Activated effector memory CD4-positive, alpha-beta T cell treated with Interleukin-2 at 50 U/mL for 16 hours (primary cell): ENCODE measurements at places on chromosomes 2 and 18.
A peak's percentile ranks its signal among the peaks of the same experiment; 100 is the strongest.

GRCh38 chr18:54740136-54740846 is 88.0 kb upstream of the RAB27B start:
- no peak for DNase-seq

GRCh38 chr2:109135359-109136197 is 6.6 kb downstream of the SH3RF3 start:
- DNase-seq, result no peak

DNA sequence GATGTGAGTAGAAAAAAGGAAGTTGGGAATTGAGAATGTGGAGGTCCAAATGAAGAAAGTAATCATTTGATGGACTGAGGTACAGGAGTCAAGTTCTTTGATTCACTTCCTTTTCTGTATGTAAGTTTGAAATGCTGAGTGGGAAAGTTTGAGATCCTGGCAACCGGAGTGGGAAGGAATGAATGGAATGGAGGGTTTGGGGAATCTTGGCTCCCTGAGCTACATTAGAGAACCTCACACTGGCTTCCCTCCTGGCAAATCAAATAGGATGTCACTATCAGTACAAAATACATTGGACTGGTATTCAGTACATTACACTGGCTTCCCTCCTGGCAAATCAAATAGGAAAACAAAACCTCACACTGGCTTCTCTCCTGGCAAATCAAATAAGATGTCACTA is 9.8 kb upstream of the RNF138 start:
- DNase-seq, result no peak

DNA sequence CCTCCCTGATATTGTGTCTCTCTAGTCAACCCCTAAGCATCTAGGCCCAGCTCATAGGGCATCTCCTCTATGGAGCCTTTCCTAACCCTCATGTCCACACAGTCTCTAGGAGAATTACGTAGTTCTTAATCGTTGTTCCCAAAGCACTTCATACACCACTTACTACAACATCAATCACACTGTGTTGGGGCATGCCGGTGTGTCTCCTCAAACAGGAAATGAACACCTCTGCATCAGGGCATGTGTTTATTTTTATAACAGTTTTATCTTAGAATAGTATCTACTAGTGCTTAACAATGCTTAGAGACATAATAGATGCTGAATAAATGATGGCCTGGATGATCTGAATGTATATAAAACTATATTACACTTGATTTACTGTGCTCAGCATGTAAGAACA is 19.7 kb downstream of the CYP1B1 start:
- DNase-seq, result no peak

DNA sequence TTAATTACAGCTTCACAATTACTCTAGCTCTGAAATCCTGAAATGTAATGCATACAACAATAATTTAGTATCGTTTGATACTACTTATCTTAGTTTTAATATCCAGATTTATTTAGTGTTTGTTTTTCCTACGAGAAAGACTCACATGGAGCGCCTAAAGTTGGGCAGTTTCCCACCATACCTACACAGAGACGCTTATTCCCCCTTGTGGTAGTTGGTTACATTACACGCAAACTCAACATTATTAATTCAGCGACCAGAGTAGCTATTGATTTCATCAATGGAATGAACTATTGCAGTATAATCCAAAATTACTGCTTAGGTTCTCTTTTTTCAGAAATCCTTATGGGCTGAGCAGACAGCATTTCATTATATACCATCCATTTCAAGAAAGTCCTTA is 164.0 kb upstream of the REG3G start:
- DNase-seq, result no peak

DNA sequence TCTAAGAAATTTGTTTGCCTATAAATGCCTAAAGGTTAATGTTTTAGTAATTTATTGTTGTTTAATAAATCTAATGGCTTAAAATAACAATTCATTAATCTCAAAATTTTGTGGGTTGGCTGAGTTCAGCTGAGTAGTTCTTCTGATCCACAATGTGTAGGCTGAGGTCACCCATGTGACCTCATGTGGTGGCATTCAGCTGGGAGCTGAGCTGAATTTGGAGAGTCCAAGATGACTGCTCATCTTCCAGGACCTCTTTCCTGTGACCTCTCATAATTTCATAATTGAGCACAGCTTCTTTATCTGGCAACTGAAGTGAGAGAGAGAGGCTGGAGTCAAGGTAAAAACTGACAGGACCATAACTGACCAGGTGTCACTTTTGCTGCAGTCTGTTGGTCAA is 132.4 kb downstream of the TXNL1 start:
- DNase-seq, result no peak

DNA sequence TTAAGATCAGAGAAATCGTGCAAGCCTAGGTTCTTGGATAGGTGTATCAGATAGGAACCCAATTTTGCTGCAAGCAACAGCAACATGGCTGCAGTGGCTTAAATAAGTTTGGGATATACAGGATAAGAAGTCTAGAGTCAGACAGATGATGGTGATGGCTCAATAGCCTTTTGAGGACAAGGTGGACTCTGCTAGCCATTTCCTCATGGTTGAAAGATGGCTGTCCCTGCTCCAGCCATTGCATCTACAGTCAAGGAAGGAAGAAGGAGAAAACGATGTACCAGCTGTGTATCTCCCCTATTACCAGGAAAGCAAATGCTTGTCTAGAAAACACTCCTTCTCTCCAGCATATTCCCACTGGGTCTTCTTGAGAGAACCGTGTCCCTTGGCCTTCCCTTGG is 30.1 kb upstream of the CAB39 start:
- DNase-seq, result no peak

DNA sequence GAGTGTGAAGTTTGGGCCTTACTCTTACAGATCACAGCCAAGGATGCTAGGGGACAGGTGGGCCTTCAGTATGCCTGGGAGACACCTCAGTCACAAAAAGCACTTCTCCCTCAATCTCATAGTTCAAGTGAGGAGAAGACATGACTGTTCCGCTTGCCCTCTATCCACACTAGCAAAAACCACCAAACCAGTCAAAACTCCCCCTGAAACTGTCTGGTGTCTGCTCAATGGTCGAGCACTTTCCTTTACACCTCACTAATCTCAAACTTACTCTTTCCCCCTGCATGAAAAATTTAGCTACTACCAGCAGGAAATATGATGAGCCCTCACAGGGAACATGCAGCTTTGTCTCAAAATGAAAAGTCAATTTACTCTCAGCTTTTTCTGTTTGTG is 232.2 kb downstream of the TRIB2 start:
- DNase-seq, result no peak

GRCh38 chr2:159895258-159896065 is 97.5 kb upstream of the CD302 start:
- no peak for DNase-seq

DNA sequence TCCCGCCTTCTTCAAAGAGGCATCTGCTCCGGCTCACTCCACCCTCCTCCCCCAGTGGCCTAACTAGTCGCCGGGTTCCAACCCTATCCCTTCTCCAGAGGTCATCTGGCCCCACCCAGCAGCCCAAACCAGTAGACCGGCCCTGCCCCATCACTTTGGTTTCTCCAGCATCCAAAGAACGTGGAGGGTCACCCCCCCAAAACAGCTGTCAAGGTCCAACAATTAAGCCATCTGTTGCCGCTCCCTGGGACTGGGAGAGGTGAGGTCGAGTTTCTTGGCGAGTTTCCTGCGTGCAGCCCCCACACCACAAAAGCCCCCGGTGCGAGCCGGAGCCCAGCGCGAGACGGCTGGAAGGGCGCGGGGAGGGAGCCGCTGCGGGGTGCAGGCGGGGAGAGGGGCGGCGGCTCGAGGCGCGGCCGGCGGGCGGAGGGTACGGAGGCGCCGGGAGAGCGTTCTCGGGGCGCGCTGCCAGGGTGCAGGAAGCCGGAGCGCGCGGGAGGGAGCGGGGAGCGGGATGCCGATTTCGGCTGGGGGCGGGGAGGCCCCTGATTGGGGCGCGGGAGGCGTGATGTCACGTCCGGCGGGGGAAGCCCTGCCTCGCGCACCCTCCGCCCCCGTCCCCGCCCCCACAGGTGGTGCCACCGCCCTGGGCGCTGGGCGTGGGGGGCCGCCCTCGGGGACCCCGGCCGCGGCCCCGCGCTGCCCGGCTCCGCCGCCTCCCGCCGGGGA is 571 bp upstream of the GPC1 start:
- peak; percentile 86 for DNase-seq

GRCh38 chr2:231612109-231612455 is 19.4 kb downstream of the TEX44 start:
- DNase-seq, result no peak

DNA sequence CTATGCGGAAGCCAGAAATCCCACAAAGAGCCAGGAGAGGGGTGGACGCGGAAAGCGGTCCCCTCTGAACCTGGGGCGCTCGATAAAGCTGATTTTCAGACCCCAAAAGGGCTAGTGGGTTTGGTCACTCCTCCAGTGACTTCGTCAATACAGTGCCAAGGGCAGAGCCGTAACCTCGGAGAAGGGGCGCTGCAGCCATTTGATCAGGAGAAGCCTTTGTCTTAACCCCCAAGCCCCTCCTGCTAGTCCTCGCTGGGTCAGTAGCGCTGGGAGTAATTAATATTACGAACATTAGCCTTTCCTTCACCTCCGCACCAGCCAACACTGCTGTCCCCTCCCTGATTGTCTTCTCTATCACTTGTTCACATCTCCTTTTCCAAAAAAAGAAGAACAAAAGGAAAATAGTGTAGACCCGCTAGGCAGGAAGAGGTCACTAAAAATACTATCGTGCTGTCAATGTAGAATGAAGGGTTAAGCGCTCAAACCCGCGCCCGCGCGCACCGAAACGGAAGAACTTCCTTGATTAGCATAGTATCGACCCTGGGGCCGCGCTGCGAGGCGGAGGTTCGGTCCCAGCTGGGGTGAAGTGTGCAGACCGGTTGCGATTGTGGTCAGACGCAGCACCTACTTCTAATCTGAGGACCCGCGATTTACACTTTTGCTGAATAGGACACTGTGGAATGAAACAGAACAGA is 63.2 kb upstream of the MAPRE2 start:
- DNase-seq, result peak; percentile 16

DNA sequence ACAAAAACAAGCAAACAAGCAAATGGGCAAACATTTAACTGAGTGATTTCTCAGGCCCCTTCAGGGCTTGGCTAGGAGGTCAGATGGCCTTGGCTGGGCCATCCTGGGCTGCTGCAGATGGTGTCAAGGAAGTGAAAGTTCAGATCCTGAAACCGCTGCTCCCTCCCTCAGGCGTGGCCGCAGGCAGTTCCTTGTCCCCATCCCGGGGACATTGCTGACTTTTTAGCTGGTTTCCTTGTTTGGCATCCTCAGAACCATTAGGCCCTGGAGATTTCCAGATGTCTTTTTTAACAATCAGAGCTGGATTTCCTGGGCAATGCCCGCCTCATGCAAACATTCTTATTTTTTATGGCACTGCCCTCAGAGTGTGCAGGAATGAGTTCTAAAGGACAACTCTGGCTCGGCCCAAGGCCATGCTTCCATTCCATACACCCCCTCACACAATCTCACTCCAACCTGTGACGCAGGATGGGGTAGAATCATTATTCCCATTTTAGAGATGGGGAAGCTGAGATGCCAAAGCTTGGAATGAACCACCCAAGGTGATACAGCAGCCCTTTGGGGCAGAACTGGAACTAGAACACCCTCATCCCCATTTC is 86.1 kb upstream of the ZCCHC2 start:
- no peak for DNase-seq

GRCh38 chr18:25229081-25229480 is 122.9 kb downstream of the ZNF521 start:
- no peak for DNase-seq

DNA sequence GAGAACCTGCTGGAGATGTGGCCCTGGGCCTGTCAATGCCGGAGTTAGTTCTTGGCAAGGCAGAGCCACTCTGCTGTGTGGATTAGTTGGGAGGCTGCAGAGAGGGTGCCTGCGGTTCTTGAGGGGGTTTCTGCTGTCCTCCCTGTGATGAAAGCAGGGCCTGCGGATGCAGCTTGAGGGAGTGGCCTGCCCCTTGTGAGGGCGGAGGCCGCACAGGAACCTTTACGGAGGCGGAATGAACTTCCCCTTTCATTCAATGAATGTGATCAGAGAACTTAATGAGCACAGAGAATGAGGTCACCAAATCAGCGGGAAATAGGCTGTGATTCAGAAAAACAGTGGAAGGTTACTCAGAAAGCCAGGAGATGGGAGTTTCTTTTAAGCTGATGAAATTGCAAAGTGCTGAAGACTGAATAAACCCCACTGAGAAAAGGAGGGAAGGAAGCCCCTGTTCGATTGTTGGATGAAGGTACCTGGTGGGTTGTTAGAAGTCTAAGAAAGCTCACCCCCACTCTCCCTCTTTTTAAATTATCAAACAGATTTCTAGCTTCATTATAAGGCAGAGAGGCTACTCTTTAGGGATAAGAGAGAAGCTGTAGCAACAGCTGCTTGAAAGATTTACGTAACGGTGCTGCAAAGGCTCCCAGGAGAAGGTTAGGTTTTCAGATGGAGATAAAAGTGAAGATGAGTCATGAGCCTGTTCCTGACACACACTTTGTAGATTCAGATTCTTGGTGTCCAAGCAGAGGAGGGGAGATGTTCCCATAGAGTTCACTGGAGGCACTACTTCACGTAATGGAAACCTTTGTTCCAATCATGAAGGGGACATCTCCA is 47.4 kb downstream of the VWA3B start:
- DNase-seq, result no peak

DNA sequence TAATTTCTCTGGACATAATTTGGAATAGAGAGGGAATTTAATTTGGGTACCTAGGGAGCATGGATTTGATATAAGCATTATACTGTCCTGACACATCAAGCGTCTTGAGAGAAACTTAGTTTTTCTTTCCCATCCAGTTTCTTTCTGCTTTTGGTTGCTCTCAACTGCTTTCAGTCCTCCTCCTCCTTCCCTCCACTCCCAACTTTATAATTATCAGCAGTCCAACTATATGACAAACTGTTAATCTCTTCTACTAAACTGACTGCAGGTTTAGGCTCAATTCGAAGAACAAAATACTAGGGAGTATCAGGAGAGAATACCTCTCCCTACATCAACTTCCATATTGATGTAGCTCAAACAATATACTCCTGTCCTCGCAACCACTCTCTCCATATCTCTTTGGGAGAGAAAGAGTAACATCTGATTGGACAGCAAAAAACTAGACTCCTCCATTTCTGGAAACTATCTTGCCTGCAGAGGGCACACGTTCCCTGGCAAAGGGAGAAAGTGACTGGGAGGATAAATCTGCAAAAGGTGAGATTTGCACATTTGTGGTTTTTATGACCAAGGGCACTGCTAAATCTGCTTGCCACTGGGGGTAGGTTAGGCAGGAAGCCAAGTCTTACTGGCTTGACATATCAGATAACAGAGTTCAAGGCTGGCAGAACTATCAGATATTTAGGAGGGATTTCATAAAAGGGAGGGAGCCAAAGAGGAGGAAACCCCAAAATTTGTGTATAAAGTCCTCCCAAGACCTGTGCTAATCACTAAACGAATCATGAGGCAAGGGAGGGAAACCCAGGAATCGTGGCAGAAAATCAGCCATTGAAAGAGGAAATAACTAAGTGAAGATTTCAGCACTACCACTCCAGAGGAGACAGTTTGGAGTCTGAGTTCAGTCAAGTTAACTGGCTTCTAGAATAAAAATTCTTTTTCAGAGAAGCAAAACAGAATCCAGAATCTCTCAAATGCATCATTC is 40.0 kb downstream of the ICA1L start:
- DNase-seq, result peak; percentile 12

DNA sequence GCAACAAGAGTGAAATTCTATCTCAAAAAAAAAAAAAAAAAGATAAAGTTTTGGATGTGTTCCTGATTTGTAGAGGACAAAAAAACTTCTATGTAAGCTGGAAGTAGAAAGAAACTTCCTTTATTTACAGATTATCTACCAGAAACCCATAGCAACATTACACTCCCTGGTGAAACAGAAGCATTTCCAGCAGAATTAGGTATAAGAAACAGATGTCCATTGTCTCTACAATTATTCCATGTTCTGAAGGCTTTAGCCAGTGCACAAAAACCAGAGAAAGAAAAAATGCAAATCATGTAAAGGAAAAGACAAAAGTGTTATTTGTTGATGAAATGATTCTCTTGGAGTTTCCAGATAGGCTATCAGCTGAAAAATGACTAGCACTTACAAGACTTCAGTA is 4.9 kb downstream of the TUBB6 start:
- no peak for DNase-seq
